ENCODE measurements at places on chromosomes 4 and X.

GRCh38 chr4:39043861-39044363, 11.7 kb upstream of the TMEM156 start:
- DNase-seq: no peak

GRCh38 chr4:154616731-154617130, 4.3 kb upstream of the FGG start:
- no peak for DNase-seq

- no peak for DNase-seq
Measured at GRCh38 chr4:8410641-8411271, 29.8 kb downstream of the ACOX3 start.

GRCh38 chrX:49116076-49116475, 7.5 kb downstream of the GPKOW start:
- DNase-seq: no peak

GRCh38 chr4:121256887-121257466, 92.9 kb upstream of the TNIP3 start:
- no peak for DNase-seq

- DNase-seq: no peak
Measured at GRCh38 chr4:140351093-140352075, 22.1 kb upstream of the SCOC start.

GRCh38 chr4:154491341-154492271, at the start of gene DCHS2:
Gene DCHS2, minus strand, starts transcription at chr4:154491799. Its CDS starts 444 bp downstream, at chr4:154491355.
- no peak for DNase-seq

GRCh38 chr4:145153181-145153903, 27.0 kb downstream of the OTUD4 start:
- DNase-seq: no peak

GRCh38 chr4:94032754-94033153, 174.9 kb upstream of the SMARCAD1 start:
- DNase-seq: no peak

DNA sequence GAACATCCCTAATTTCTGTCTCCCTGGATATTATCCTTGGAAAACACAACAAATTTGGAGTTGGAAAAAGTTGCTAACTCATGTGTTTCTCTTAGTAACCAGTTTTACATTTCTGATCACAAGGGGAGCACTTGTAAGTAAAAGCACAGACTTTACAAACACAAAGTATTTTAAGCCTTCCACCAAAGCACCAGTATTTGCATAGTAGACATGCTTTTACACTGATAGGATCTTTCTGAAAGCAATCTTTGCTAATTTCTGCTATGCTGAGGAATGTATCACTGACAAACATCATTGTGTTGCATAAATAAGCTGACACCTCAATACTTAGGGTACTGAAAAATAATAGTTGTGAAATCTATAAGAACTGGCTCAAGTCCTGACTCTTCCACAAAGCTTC, 100.6 kb downstream of the MID1 start:
- DNase-seq: no peak

- DNase-seq: no peak
Measured at GRCh38 chr4:62344915-62345314, 1144.8 kb downstream of the ADGRL3 start.

DNA sequence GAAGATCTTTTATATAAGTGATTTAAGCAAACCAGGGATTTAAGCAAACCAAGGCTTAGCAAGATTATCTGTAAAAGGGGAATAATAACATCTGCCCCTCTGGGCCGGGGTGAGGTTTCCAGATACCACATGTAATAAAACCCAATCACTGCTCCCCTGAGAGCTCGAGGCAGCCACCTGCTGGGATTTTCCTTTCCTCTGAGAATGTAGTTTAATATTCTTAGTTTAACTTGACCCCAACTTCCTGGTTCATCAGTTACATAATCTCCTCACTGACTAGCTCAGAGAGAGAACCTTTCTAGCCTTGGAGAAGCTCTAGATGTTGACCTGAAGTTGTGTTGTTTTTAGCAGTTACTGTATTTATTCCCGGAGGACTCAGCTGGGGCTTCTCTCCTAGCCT, 322.4 kb downstream of the ARHGAP10 start:
- no peak for DNase-seq

- DNase-seq: no peak
Measured at GRCh38 chr4:183201331-183201730, 102.3 kb downstream of the WWC2 start.

GRCh38 chr4:7627251-7628250, 192.8 kb upstream of the PSAPL1 start:
- no peak for DNase-seq

GRCh38 chr4:1012034-1012739, 761 bp downstream of the FGFRL1 start:
- no peak for DNase-seq

DNA sequence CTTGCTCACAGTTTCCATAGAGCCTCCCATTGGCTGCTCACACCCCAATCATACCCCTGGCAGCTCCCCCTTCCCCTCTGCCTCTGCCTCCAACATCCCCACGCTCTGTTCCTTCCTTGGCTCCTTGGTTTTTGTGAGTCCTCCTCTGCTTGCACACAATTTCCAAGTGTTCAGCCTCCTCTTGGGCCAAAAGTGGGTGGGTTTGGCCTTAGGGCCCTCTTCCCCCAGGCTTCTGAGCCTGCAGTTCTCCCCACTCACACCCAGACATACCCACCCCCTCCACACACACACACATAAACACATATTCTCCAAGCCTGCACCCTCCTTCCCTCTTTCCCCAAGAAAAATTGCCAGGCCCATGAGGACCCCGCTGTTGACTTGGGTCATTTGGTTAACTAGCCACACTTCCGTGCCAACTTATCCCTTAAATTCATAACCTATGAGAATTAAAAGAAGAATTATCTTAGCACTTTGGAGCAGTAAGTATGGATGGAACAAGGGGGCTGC, 4.5 kb downstream of the APLN start:
- no peak for DNase-seq

GRCh38 chrX:149758068-149758714, 15.7 kb upstream of the HSFX1 start:
- no peak for DNase-seq

DNA sequence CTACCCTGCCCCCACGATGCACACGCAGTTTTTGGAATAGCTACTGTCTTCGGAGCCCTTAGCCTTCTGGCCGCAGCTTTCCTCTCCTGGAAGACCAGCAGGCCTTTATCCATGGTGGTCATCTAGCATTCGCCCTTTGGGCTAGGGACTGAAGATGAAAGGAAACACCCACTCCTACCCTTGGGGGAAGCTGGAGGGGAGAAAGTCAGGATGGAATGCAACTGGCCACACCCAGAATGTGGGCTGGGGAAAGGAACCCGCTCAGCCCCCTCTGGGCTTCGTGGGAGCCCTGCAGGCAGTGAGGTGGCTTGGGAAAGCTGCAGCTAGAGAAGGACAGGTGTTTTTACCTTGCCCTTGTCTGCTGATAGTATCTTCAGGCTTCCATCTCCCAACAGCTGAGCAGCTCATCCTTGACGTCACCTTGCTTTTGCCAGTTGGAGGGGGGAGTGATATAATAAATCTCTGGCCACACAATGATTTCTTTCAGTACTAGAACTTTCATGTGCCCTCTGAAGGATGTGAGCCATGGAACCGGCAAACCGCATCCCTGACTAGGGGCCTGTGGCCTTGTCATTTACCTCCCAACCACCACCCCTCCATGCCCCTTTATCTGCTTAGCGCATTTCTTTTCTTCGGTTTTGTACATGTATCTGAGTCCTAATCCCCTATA, 59.0 kb downstream of the ELF4 start:
- no peak for DNase-seq

DNA sequence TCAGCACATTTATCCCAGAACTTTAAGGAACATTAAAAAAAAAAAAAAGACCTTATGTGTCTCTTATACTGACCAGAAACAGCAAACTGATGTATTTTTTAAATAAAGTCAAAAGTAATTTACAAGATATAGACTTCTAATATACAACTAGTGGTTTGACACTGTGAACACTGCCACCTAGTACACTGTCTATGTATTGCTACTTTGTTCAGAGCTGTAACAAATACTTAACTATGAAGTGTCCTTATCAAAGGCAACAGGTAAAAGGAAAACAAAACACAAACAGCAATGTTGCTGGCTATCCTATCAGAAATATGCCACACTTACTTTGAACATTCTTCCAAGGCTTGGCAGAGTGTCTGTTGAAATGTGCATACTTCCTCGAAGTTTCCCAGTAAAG, 60.4 kb downstream of the CD40LG start:
- DNase-seq: no peak

DNA sequence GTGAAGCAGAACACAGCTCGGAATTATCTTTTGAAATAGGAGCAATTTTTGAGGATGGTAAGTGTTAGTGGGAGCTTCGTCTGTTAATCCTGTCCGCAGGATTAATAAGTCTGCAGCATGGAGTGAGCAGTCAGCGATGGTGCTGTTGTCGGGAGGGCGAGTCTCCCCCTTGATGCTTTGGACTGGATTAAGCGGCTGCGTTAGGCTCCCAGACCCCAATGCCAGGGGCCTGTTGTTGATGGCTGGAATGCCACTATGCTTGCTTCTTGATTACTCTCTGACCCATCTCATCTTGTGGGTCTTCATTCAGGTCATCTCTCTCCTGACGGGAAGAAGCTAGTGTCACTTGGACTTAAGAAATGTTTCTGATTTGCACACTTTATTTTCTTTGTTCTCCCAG, 332.6 kb downstream of the ARHGAP10 start:
- no peak for DNase-seq

GRCh38 chr4:26130841-26131432, 189.9 kb upstream of the RBPJ start:
- DNase-seq: no peak

DNA sequence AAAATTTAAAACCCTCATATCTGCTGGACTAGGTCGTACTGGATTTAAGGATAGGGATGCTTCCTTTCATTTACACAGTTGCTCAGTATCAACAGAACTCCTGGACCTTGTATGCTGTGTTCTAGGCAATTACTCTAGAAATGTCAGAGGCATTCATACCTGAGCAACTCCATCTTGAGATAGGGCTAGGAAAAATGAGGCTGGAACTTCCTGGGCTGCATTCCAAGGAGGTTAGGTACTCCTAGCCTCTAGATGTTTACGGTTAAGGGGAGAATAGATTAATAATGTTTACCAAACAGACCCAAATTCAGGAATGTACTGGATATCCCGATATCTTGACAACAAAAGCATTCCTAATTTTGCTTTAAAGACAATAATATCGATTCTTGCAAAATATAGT, 84.7 kb upstream of the NLGN4X start:
- no peak for DNase-seq

DNA sequence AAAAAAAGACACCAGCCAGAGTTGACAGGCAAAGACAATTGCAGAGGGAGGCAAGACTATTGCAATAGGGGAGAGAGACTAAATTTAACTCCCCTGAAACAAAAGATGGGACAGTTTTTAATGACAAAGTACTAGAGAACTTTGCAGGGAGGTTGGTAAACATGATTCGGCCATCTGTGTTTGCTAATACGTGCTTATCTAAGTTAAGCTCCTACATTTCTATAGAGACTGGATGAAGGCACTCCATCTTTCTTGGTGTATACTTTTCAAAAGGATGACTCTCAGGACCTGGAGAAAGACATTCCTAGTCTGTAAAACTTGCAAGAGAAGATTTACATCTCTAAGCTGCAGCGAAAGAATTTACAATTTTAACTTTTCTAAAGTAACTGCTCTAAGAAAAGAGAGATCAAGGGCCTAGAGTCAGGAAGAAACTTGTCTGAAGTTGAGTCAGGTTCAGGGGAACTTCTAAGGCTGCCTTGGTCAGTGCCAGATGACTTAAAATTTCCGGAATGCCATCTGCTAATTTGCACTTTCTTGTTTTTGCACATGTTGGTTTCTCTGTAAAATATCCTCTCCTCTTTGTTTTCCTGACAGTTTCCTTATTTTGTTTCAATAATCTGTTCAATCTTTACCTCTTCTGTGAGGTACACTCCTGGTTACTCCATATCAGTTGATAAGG, 10.6 kb downstream of the ADAM29 start:
- no peak for DNase-seq

DNA sequence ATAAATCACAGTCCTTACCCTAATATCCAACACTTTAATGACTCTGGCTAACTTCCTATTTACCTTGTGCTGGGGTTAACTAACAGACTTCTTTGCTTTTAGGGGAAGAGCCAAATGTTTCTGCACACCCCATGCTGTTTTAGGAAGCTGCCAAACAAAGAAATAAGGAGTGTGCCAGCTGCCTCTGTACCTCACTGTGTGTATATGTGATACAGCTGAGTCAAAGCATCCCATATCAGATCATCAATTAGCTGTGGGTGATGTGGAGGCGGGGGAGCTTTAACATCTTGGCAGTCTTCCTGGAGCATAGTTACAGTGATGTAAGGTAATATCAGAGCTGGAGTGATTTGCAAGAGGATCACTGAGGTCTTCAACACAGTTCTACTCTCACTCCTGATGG, 95.4 kb downstream of the COL25A1 start:
- DNase-seq: peak; percentile 36

DNA sequence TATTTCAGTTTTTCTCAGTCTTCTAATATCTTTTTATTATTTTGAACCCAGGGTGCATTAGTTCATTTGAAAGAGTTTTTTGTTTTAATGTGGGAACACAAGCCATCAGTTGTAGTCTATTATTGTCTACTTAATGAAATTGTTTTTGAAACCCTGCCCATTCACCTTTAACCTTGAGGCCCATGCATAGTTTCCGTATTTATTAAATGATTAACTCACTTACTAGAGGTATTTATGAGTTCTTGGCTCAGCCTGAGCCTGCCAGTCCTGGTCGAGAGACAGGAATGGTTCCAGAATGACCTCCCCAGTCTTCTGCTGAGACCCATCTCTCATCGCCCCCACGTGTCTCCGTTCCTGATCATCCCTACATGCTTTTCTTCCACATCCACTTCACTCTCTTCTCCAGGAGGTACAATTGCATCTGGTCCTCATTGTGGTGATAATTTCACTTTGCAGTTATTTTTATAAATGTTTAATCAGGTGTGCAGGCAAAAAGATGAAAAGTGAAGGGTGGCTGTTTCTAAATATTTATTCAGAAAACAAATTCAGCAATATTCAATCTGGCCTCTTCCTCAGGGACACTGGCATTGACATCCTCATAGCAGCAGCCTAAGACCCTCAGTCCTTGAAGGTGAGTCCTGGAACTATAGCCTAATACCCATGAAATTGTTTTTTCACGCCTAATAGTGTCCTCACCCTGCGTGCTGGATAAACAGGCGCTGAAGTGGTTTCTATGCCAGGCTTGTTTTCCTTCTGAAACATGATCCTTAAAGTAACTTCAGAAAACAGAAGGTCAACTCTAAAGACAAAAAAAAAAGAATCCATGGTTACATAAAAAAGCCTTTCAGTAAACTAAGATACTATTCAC, 112.8 kb downstream of the KDR start:
- DNase-seq: no peak

GRCh38 chr4:148495463-148495862, 53.2 kb upstream of the NR3C2 start:
- no peak for DNase-seq

- no peak for DNase-seq
Measured at GRCh38 chrX:7264399-7264798, 116.4 kb upstream of the PUDP start.

DNA sequence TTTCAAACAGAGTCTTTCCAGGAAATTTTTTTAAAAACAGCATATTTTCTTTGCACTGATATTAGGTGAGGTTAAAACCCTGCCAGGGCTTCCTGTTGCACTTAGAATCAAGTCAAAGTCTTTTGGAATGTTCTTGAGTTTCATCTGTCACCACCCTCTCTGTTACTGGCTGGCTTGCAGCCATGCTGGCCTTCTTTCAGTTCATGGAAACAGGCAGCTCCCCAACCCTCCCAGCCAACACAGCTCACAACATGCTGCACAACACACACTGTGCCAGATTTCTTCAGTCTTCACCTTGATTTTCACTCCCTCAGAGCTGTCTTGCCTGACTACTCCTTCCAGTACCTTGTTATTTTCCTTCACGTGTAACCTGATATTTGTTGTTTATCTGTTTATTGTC, 129.5 kb downstream of the KCNIP4 start:
- no peak for DNase-seq

GRCh38 chr4:145390571-145390970, 91.1 kb upstream of the SMAD1 start:
- no peak for DNase-seq

Measured in AG04450 (cell line).